NCI-H510A (cell line): ENCODE measurements at places on chromosomes 4 and X.

- no peak for DNase-seq
Observed at GRCh38 chrX:7146703-7147412, 654 bp upstream of the STS start.

- no peak for DNase-seq
Observed at GRCh38 chr4:109658871-109659410, 44.3 kb downstream of the CASP6 start.

DNA sequence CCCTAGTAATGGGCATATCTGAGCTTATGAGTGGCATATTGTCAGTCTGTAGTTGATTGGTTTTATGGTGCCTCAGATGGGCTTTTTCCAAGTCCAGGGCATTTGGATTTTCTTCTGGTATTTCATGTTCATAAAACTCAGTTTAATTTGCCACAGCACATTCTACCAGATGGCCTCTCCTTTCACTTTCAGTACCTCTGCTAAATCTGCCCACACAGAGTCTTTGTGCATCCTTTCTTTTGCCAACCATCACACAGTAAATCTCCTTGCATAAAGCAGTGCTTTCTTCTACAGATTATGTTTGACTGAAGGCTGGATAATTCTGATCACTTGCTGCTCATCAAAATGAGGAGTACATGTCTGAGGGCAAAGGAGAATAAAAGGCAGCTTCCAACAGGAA lies 98.2 kb downstream of the HS6ST2 start:
- DNase-seq: no peak

DNA sequence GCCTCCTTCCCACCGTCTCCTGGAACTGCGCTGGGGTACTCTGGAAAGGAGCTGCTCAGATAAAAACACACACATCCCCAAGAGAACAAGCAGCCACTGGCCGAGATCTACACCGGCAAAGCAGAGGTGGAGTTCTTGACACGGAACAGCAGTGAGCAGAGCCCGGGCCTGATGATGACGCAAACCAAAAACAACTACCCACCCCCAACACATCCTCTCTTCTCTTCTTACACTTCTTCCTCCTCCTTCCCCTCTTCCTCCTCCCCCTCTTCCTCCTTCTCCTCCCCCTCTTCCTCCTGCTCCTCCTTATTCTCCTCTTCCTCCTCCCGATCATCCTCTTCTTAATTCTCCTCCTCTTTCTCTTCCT lies 4.6 kb downstream of the PNMA5 start:
- DNase-seq: no peak

- DNase-seq: no peak
Observed at GRCh38 chr4:163976588-163976987, 482.1 kb downstream of the TMA16 start.

- DNase-seq: no peak
Observed at GRCh38 chr4:126794363-126794762, 838.4 kb upstream of the INTU start.

- no peak for DNase-seq
Observed at GRCh38 chr4:185738820-185739219, 73.2 kb downstream of the SORBS2 start.

GRCh38 chr4:85953651-85954018 lies 406.2 kb downstream of the MAPK10 start:
- no peak for DNase-seq

GRCh38 chrX:18676470-18676869 lies 4.6 kb upstream of the RS1 start:
- peak; percentile 12 for DNase-seq

GRCh38 chrX:21691512-21692018 lies 33.4 kb upstream of the KLHL34 start:
- DNase-seq: no peak

DNA sequence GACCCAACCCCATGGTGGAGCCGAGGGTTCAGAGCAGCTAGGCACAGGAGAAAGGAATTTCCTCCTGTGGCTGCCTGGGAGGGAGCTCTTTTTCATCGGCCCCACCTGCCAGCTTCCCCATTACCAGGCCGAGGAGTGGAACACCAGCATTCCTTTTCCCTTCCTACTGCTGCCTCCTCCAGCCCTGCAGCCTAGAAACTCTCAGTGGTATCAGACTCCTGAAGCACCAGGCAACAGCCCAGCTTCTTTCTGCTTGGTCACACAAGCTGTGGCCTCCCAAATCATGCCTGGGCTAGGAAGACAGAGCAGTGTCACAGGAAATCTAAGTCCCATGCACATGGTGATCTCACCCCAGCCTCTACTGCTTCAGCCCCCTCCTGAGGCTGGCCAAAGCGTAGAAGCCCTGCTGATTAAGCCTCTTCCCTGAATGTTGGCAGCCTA lies 30.1 kb downstream of the RTL5 start:
- no peak for DNase-seq

GRCh38 chr4:8131210-8131609 lies 27.4 kb downstream of the ABLIM2 start:
- DNase-seq: no peak

- no peak for DNase-seq
Observed at GRCh38 chr4:17138847-17139246, 240.4 kb upstream of the LDB2 start.

DNA sequence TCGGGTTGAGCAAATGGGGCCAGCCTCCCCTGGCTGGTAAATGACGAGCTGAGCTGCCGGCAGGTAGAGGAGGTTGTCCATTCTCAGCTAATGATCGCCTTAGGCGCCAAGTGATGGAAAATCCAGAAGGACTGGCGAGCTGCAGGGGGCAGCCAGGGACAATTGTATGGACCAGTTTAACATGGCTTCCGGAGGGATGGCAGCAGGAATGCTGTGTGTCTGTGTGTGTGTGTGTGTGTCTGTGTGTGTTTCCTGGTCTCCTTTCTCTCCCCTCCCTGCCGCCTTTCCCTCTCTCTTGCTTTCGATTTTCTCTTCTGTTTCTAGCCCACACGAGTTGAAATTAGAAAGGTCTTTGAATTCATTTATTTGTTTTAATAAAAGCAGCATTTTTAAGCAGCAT lies 45.2 kb upstream of the BCOR start:
- DNase-seq: no peak

DNA sequence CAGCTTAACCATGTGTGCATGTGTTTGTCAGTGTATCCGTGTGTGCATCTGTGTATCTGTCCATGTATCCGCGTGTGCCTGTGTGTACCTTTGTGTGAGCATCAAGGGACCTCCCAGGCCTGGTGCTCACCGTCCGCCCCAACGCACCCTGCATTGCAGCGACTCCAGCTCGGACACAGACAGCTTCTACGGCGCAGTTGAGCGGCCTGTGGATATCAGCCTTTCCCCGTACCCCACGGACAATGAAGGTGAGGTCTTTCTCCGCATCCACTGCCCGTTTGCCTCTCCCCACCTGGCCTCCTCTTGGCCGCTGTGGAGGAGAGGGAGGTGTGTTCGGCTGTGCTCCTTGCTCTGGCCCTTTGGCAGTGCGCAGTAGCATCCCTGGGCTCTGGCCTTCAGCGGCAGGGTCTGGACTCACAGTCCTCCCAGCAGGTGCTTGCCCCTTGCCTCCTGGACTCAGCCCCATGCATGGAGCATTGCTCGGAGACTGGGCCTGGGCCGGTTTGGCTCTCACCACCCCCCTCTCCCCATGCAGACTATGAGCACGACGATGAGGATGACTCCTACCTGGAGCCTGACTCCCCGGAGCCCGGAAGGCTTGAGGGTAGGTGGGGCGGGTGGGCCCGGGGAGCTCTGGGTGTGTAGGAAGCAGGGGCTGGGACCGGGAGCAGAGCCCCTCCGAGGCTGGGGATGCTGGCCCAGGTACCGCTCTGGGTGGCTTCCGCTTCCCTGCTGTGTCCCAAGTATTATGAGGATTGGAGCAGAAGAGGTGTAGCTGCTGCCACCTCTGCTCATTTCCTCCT lies 16.4 kb upstream of the ADD1 start:
- no peak for DNase-seq

- DNase-seq: peak; percentile 38
Observed at GRCh38 chr4:105277702-105278101, 131.0 kb downstream of the TET2 start.

- DNase-seq: no peak
Observed at GRCh38 chr4:190017357-190018200, 9.5 kb downstream of the FRG2 start.

DNA sequence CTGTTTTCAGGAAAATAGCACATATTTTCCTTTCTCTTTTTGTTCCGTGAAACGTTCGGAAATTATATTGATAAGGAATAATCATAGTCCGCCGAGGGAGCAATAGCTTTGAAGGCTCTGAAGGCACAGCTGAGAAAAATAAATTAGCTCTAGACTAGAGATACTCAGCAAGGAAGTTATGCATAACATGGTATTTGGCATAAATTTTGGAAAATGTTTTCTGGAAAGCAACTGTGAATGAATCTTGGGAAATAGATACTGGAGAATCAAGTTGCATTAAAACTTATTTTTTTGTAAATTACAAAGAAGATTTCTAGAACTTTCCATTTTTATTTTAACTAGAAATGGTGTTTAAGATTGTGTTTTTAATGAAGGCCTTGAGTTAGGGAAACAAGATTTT lies 92.4 kb downstream of the HPRT1 start:
- no peak for DNase-seq

DNA sequence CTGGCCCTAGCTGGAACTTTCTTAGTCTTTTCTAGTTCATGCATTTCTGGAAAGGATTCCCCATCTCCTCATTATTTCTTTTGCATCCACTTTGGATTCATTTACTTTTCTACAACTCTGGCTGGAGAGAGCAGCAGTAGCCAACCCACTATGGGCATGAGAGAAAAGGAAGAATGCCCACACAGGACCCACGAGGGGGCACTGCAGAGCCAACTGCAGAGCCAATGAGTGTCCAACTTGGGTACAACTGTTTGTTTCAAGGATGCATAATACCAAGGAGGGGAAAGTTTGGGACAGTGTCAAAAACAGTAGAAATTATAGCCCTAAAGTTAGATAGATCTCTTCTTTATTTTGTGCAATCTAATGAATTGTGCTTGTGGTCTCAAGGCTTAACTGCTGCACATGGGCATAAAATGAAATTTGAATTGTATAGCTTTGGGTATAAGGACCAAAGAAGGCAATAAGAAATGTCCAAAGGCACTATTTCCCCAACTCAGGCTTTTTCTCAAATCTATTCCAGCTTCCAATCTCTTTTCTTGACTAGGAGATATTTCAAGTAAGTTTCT lies 230.6 kb downstream of the NSUN7 start:
- DNase-seq: no peak

DNA sequence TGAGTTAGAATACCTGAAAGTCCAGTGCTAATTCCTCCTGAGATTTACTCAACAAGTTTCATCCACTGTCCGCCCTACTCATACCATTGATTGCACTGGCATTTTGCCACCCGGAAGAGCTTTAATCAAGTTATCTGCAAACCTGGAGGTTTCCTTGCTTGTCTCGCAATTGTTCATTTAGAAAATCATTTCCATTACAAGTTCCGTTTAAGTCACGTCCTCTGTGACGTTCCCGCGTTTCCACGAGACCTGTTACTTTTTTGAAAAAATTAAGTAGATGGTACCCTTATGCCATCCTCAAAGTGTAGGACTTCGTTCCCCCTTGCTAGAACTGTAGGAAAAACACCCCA lies 761 bp upstream of the FRYL start:
- no peak for DNase-seq

- DNase-seq: no peak
Observed at GRCh38 chr4:73692254-73692653, 48.1 kb upstream of the CXCL8 start.

GRCh38 chrX:135112096-135112729 lies 8.1 kb downstream of the ETDB start:
- DNase-seq: no peak

GRCh38 chr4:25949173-25949748 lies 35.2 kb downstream of the SMIM20 start:
- no peak for DNase-seq

DNA sequence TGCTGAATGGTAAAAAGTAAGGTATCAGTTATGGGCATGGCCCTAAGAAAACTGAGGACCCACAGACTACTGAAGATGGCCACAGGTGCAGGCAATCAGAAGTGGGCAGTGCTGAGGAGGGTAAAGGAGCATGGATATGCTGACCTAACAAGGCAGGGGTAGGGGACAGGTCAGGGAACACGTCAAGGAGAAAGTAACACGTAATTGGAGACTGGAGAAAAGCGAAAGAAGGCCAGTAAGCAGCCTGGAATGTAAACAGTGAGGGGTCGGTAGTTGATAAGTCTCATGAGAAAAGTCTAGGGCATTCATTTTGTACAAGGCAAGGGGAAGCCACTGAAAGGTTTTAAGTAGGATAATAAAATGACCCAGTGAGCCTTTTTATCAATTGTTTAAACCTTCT lies 153.3 kb downstream of the PRDM5 start:
- no peak for DNase-seq

GRCh38 chr4:39754309-39754708 lies 56.4 kb downstream of the UBE2K start:
- DNase-seq: no peak

GRCh38 chr4:52052475-52052780 lies 1.3 kb downstream of the SPATA18 start:
- no peak for DNase-seq

DNA sequence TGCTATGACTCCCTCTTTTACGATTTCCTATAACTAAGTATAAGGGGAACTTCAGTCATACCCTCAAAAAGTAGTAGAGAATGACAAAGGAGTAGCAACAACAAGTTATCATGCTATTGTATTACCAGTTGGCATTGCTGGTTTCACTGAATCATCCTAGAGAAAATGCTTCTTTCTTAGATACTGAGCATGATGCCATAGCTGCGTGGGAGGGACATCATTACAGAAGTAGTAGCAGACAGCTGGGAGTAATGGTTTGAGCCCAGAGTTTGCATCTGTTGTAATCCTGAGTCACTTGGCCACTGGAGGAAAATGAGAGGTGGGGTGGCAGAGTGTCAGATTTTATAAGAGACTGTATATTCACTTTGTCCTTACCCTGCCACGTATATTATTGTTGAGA lies 38.6 kb downstream of the MTMR1 start:
- no peak for DNase-seq

- DNase-seq: no peak
Observed at GRCh38 chrX:149185087-149185486, 320.0 kb downstream of the IDS start.

DNA sequence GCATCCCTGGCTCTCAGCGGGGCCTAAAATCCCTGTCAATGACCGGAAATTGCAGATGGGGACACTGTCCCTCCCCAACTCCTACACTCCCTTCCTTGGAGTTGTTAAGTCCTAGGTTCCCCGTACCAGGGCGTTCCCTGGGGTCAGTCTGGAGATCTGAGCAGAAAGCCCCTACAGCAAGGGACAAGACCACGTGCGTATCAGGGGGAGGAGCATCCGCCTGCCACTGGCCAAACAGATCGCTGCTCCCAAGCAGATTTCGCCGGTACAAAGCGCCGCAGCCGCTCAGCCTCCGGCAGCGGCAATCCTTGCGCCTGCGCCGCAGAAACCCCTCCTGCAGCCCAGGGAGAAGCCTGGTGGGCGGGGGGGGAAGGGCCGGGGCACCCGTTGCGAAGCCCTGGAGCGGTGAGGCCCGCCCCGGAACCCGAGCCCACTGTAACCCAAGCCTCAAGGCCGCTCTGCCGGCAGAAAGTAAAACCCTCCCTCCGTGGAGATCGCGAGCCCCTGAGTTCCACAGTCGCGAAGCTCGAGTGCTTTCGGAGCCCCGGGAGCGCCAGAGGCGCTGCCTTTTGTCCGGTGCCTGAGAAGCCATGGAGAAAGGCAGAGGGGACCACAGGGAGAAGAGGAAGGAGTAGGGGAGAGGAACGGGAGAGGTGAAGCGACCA lies 2.7 kb downstream of the CRMP1 start:
- peak; percentile 78 for DNase-seq
